K562 (cell line): ENCODE measurements at places on chromosomes 13 and 19.

GRCh38 chr19:38892841-38893240, 6.6 kb downstream of the SIRT2 start:
- DNase-seq: no peak

DNA sequence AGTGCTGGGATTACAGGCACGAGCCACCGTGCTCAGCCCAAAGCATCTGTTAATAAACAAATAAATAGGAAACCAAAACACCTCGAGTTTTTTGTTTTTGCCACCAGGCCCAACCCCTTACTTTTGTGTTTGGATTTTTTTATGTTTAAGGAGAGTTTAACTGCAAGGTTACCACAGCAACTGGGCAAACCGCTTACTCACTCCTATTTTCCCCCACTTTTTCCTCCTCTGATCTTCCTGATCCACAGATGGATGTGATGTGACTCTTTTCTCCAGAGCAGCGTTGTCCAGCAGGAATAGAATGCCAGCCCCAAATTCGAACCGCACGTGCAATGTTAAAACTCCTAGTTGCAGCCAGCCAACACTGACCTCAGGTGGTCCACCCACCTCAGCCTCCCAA, 2.1 kb upstream of the PNMA8B start:
- DNase-seq: no peak

GRCh38 chr19:5557691-5558090, 10.1 kb downstream of the TINCR start:
- no peak for DNase-seq

GRCh38 chr13:84896128-84896527, 903.1 kb downstream of the SLITRK6 start:
- DNase-seq: peak; percentile 5
